Ascending aorta (tissue), 2 donors: ENCODE measurements at places on chromosomes 4 and X. TPM values are rescaled to one million over a fixed set of nuclear protein-coding genes. Genes with fewer than 3 reads are reported as not detected.

GRCh38 chrX:53223955-53224859 lies 800 bp downstream of the KDM5C start:
- peak overlapping the region; percentile 84 for H3K27ac ChIP-seq
- H3K27me3 ChIP-seq: no peaks in the 10 kb centered on the region
- peaks cover 18% of the 10 kb centered on the region for H3K36me3 ChIP-seq
- no peak for DNase-seq
- peaks cover 26% of the 10 kb centered on the region for H3K4me1 ChIP-seq

- H3K36me3 ChIP-seq: no peaks in the 10 kb centered on the region
- no peak overlapping the region for H3K27ac ChIP-seq
- no peaks in the 10 kb centered on the region for H3K4me1 ChIP-seq
- no peak overlapping the region for H3K4me3 ChIP-seq
Measured at GRCh38 chrX:70554081-70554480, 109.4 kb downstream of the DLG3 start.

DNA sequence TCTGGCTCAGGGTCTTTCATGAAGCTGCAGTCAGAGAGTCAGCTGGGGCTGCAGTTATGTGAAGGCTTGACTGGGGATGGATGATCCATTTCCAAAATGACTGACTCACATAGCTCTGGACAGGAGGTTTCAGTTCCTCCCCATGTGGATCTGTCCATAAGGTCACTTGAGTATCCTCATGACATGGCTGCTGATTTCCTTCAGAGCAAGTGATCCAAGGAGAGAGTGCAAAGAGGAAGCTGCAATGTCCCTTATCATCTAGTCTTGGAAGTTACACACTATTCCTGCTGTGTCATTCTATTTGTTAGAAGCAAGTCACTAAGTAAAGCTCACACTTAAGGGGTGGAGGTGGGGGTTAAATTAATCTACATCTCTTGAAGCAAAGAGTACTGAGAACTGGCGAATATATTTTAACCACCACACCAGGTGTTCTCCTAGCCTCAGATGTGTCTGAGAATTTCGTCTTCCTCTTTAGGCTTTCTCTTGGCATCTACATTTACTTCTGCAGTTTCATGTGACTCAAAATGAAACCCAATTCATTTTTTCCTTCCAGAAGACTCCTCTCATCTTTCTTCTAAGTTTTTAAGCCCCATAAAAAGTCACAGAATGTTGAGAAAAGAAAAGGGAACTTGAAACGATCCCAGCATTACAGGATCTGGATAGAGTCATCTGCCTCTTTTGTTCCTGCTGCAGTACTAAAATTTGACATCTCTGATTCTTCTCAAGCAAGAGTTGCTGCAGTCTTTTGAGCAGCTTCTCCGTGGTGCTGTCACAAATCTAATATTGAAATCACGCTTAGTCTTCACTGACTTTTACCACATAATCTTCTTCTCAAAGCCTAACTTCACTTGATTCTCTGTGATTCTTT lies 3.8 kb upstream of the GRPR start:
- H3K4me1 ChIP-seq: no peaks in the 10 kb centered on the region
- H3K27me3 ChIP-seq: no peaks in the 10 kb centered on the region
- H3K36me3 ChIP-seq: no peaks in the 10 kb centered on the region
- no peak for DNase-seq
- H3K4me3 ChIP-seq: no peak overlapping the region

DNA sequence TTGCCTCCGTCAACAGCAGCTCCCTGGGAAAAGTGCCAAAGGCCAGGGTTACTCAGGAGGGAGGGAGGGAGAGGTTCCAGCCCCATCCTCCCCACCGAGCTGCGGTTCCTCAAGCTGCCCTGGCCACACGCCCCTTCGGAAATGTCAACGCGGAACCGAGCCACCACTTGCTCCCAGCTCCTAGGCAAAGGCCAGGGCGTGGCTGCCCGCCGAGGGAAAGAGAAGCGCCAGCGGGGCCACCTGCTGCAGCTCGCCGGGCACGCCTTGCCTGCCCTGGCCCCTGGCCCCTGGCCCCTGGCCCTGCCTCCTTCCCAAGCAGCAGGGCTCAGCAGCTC lies 15.3 kb downstream of the SLC6A8 start:
- no peak overlapping the region for H3K27ac ChIP-seq
- H3K4me1 ChIP-seq: no peaks in the 10 kb centered on the region
- H3K36me3 ChIP-seq: peaks cover 9% of the 10 kb centered on the region

DNA sequence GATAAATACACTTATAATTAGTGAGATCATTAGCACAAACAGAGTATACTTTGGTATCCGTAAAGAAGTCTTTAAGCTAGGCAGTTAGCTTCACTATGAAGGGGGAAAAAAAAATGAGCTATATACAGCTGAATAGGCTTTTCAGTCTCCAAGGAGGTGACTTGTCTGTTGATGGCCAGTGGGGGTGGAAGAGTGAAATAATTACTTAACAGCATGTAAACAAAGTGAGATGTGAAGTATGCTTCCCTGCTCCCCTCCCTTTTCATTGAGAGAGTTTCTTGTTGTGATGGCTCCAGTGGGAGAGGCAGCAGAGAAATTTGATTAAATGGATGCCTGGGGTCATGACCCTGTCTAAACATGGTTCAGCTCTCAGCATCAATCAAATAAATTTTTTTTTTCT lies 180.9 kb downstream of the DACH2 start:
- no peaks in the 10 kb centered on the region for H3K27me3 ChIP-seq
- no peak for DNase-seq
- H3K4me1 ChIP-seq: no peaks in the 10 kb centered on the region

DNA sequence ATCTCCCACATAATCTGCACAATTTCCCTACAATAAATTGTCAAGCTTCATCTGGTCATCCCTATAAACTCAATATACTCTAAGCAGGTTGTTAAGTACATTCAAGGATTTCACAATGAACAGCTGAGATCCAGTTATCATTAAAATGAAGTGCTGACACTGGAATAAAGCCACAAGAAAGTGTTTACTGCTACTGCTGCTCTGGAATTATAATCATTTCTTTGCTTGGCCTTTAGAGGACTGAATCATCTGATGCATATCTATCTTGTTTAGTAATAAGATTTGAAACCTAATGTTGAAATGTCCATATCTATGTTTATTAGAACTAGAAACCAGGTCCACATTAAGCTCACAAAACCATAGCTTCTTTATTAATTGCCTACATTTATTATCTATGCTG lies 338.6 kb upstream of the ZFP42 start:
- H3K4me3 ChIP-seq: no peak overlapping the region
- H3K4me1 ChIP-seq: no peaks in the 10 kb centered on the region
- no peaks in the 10 kb centered on the region for H3K27me3 ChIP-seq
- no peaks in the 10 kb centered on the region for H3K36me3 ChIP-seq
- no peak overlapping the region for H3K27ac ChIP-seq
- no peak for DNase-seq

DNA sequence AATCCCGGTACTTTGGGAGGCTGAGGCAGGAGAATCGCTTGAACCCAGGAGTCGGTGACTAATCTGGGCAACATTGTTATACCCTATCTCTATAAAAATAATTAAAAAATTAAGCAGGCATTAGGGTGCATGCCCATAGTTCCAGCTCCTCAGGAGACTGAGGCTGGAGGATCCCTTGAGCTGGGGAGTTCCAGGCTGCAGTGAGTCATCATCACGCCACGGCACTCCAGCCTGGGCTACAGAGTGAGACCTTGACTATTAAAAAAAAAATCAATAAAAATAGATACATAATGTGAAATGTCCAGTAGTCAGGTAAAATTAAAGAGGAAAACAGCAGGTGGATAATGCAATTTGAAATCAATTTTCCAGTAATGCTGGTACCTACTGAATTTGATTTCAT lies 14.6 kb downstream of the ADGRL3 start:
- no peaks in the 10 kb centered on the region for H3K36me3 ChIP-seq

DNA sequence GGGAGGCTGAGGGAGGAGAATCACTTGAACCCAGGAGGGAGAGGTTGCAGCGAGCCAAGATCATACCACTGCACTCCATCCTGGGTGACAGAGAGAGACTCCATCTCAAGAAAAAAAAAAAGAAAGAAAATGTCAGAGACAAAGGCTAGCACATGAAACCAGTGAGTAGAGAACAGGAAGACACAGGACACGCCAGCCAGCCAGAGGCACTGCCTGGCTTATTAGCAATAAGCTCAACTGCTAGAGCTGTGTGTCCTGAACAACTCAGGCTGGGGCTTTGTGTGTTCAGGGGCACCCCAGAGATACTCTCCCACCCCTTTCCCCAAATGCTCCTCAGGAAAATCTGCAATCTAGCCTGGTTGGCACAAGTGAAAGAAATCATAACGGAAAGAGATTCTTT lies 60.0 kb downstream of the RHOH start:
- H3K27me3 ChIP-seq: no peaks in the 10 kb centered on the region
- H3K36me3 ChIP-seq: no peaks in the 10 kb centered on the region
- no peak overlapping the region for H3K27ac ChIP-seq
- DNase-seq: no peak

GRCh38 chrX:100830143-100830542 lies 10.0 kb downstream of the CSTF2 start:
- no peak overlapping the region for H3K27ac ChIP-seq
- H3K4me3 ChIP-seq: no peak overlapping the region
- DNase-seq: no peak
- H3K36me3 ChIP-seq: peaks cover 8% of the 10 kb centered on the region
- no peaks in the 10 kb centered on the region for H3K4me1 ChIP-seq

- no peak for DNase-seq
- H3K27me3 ChIP-seq: no peaks in the 10 kb centered on the region
- H3K4me3 ChIP-seq: no peak overlapping the region
- no peaks in the 10 kb centered on the region for H3K36me3 ChIP-seq
Measured at GRCh38 chr4:128649575-128650205, 159.8 kb upstream of the JADE1 start.

GRCh38 chr4:186264660-186265059 lies 1.3 kb upstream of the F11 start:
- no peaks in the 10 kb centered on the region for H3K4me1 ChIP-seq
- H3K27ac ChIP-seq: no peak overlapping the region
- H3K36me3 ChIP-seq: no peaks in the 10 kb centered on the region
- no peak overlapping the region for H3K4me3 ChIP-seq
- DNase-seq: no peak
- H3K27me3 ChIP-seq: no peaks in the 10 kb centered on the region

- H3K27me3 ChIP-seq: no peaks in the 10 kb centered on the region
- DNase-seq: no peak
- H3K4me1 ChIP-seq: no peaks in the 10 kb centered on the region
- peaks cover 17% of the 10 kb centered on the region for H3K36me3 ChIP-seq
- H3K27ac ChIP-seq: no peak overlapping the region
- H3K4me3 ChIP-seq: no peak overlapping the region
Measured at GRCh38 chr4:81429031-81429430, 42.7 kb downstream of the RASGEF1B start.

DNA sequence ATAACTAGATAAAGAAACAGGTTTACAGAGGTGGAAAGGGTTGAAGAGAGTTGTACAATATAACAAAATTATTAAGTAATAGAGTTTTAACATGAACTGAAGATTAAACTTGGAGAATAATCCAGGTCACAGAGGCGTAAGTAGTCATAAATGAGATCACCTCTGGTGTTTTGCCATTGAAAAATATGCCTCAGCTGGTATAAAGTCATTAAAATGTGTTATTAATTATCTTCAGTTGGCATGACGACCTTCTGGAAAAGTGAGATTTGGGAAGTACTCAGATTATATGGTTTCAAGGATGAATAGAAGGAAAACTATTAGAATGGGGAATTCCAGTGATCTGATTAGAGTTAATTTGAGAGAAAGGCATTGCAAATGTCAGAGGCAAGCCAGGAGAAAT lies 237.5 kb upstream of the ANXA10 start:
- no peaks in the 10 kb centered on the region for H3K36me3 ChIP-seq
- no peaks in the 10 kb centered on the region for H3K4me1 ChIP-seq
- H3K4me3 ChIP-seq: no peak overlapping the region
- no peaks in the 10 kb centered on the region for H3K27me3 ChIP-seq

- no peak overlapping the region for H3K4me3 ChIP-seq
- no peaks in the 10 kb centered on the region for H3K27me3 ChIP-seq
- no peaks in the 10 kb centered on the region for H3K36me3 ChIP-seq
- no peak for DNase-seq
- H3K4me1 ChIP-seq: no peaks in the 10 kb centered on the region
Measured at GRCh38 chrX:132292793-132293192, 73.5 kb upstream of the RAP2C start.

DNA sequence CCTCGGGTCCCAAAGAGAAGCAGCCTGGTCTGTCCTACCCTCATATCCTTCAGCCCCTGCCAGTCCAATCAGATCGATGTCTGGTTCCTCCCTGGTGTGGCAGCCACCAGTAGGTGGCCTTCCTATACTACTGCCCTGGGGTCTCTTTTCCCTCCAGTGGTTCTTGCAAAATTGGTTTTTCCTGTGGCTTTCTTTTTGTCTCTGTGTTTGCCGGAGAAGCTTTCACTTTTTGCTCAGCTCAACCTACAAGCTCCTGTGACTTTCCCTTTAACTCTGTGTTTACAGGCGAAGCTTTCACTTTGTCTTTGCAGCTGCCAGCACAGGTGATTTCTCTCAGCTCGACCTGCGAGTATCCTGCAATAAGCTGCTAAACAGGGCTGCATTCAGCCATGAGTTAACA lies 46.8 kb downstream of the UGT2A3 start:
- no peak overlapping the region for H3K4me3 ChIP-seq
- no peaks in the 10 kb centered on the region for H3K4me1 ChIP-seq
- no peaks in the 10 kb centered on the region for H3K27me3 ChIP-seq
- DNase-seq: no peak

GRCh38 chrX:23292354-23292987 lies 42.2 kb upstream of the PTCHD1 start:
- no peaks in the 10 kb centered on the region for H3K4me1 ChIP-seq
- H3K27ac ChIP-seq: no peak overlapping the region
- H3K4me3 ChIP-seq: no peak overlapping the region

DNA sequence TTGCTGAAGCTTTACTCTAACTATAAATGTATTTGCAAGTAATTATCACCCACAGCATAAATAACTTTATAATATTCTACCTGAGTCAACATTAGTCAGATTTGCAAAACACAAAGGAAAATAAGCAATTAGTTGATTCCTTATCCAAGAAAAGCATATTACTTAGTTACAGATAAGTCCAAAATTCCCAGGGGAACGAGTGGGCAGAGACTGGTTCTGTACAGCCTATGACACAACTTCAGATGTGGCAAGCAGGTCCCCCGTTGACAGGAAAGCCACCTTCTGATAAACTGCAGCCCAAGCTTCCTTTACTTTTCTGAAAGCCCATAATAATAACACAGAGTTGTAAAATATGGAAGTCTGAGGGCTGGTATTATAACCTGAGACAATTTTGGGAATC lies 62.4 kb upstream of the NDP start:
- H3K27ac ChIP-seq: no peak overlapping the region
- H3K4me1 ChIP-seq: no peaks in the 10 kb centered on the region
- H3K36me3 ChIP-seq: no peaks in the 10 kb centered on the region
- H3K27me3 ChIP-seq: no peaks in the 10 kb centered on the region
- DNase-seq: no peak

UBA1 gene
- 162 TPM for total RNA-seq

PRIMPOL gene
- 12.5 TPM for total RNA-seq

PJA1 gene
- total RNA-seq: 26.9 TPM

TLR10 gene
- total RNA-seq: not detected

RS1 gene
- not detected for total RNA-seq

MAGEB17 gene
- not detected for total RNA-seq

HERC6 gene
- 32.7 TPM for total RNA-seq

ENPEP gene
- 1.7 TPM for total RNA-seq

MAGEB3 gene
- total RNA-seq: not detected

ZFYVE28 gene
- 12.3 TPM for total RNA-seq

SPANXN3 gene
- not detected for total RNA-seq

GAGE2A gene
- total RNA-seq: not detected

RIPPLY1 gene
- total RNA-seq: not detected

LDOC1 gene
- total RNA-seq: 21.9 TPM
